Activated T-cell treated with anti-CD3 and anti-CD28 coated beads, Interleukin-2, amount 50 U/mL, for 4 hours (primary cell): ENCODE measurements at places on chromosomes 3 and 15. TPM values are rescaled to one million over a fixed set of nuclear protein-coding genes. Genes with fewer than 3 reads are reported as not detected.

DNA sequence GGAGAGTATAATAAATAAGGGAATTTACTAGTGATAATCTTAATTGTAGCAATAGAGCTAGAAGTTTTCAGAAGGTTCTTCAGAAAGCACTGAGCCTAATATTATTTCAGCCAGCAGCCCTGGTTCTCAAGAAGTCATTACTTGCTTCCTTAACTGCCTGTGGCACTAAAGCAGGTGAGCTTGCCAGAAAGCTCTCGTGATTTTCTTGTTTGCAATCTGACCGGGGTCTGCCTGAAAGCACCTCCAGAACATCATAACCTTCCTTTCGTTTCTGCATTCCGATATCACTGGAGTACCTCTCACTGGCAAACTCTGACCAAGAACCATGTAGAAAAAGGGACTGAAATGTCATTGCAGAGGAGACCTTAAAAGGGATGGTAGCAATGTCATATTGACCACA is 510.3 kb downstream of the ZIC1 start:
- no peak for DNase-seq

GRCh38 chr15:96410175-96411055 is 79.9 kb downstream of the NR2F2 start:
- no peak for DNase-seq

- no peak for DNase-seq
Observed at GRCh38 chr15:91919014-91919534, 65.6 kb downstream of the SLCO3A1 start.

DNA sequence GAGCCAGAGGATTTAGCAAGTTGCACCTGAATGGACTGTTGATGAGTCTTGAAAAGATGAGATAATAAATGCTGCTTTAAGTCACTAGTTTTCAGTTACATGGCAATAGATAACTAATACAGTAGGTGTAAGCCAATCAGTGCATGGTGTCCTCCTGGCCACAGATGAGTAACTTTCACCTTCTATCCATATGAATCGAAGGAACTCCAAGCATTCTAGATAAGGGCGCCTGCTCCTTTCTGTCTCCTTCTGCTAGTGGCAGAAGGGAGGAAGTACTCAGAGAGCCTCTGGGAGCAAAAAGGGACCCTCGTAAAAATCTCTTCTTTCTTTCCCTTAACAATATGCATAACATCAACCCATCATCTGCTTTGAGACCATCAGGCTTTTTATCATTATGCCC is 37.3 kb downstream of the TM6SF1 start:
- DNase-seq = no peak

The HYKK gene
- 0.76 TPM for total RNA-seq

The KCNAB1 gene
- total RNA-seq = not detected

The SYNPR gene
- not detected for total RNA-seq

GRCh38 chr3:161273589-161274218 is 52.6 kb downstream of the NMD3 start:
- DNase-seq = peak; percentile 26
